Astrocyte (in vitro differentiated cells and primary cell): ENCODE measurements at places on chromosomes 6 and 20. TPM values are rescaled to one million over a fixed set of nuclear protein-coding genes. Genes with fewer than 3 reads are reported as not detected.

The BTN1A1 gene
- total RNA-seq, result not detected in 2 replicates

DNA sequence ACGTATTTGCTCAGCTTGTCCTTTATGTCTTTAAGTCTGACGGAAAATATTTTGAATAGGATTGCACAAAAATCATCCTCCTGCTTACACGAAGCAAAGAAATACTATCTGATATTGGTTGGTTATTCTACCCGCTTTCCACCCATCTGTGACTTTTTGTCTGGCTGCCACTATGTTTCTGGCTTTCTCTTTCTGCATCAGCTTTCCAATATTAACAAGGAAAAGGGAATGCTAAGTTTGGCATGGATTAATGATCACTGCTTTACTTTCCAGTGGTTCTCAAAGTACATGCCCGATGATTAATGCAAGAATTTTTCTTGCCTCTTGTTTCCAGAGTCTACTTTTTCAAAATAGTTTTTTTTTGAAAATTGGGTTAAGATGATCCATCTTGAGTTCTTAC, 57.0 kb downstream of the RNF144B start:
- DNase-seq, result peak; percentile 48

GRCh38 chr6:46539866-46540265, 48.6 kb upstream of the RCAN2 start:
- no peak for DNase-seq

The FRS3 gene
- 3.1 and 3.6 TPM in 2 replicates for total RNA-seq

DNA sequence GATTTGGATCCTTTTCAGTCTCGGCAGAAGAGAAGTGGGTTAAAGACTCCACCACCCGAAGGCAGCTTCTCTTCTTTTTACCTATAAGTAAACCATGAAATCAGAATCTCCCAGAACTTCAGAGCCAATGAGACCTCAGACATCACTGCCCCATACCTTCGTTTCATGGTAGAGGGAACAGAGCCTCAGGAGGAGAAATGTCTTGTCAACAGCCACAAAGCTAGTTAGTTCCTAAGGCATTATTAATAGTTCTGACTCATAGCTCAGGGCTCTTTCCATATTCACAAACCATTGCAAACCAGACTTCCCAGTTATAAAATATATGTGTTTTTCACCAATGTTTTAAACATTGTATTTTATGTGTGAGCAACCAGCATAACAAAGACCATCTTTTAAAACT, 118.7 kb upstream of the RIPOR2 start:
- DNase-seq, result peak; percentile 85

The PLAGL1 gene
- 18.3 and 20.3 TPM in 2 replicates for total RNA-seq

The JPH2 gene
- total RNA-seq, result 18.1 and 18.5 TPM in 2 replicates

The CDH22 gene
- total RNA-seq, result 0.17 TPM in 1 of 2 replicates, not detected in the other

- no peak for DNase-seq
Observed at GRCh38 chr20:45872626-45873025, 8.4 kb upstream of the ZSWIM1 start.

DNA sequence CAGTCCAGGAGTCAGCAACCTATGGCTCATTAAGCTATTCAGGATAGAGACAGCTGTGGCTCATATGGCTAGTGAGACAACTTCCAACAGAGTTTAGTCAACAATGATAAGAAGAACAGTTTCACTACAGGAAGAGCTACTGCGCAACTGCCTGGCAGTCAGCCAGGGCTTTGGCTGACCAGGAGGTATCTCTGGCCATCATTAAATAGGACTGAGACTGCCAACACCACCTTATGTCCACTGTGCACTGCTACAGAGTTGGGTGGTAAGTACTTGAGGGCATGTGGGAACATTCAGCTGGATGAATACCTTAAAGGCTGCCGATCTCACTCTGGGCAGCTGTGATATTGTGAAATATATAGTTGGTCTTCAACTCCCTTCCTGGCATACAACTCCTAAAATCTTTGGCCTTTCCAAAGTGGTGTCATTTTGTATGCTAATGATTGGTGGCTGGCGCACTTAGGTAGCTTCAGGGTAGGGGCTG, 52.2 kb upstream of the FAM83C start:
- DNase-seq, result peak; percentile 88

The PRRT1 gene
- 0.45 and 0.67 TPM in 2 replicates for total RNA-seq

DNA sequence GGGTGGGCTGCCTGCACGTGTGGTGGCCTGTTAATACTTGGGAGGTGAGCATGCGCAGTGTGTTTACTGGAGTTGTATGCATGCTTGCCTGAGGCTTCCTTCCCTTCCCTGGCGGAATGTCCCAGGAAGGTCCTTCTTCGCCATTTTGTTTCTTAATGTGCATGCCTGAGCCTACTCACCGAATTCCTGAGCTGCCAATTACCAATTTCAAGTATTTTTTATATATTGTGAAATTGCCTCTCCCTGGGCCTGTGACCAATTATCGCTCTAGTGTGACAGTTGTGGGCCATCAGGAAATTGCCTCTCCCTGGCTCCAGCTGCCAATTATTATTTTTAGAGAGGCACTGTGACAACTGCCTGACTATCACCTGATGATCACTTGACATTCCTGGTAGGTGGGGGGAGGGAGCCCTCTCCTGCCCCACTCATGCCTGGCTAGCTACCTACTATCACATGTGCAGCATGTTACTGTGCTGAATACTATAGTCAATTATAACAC, 70.0 kb downstream of the FAM50B start:
- DNase-seq, result no peak

DNA sequence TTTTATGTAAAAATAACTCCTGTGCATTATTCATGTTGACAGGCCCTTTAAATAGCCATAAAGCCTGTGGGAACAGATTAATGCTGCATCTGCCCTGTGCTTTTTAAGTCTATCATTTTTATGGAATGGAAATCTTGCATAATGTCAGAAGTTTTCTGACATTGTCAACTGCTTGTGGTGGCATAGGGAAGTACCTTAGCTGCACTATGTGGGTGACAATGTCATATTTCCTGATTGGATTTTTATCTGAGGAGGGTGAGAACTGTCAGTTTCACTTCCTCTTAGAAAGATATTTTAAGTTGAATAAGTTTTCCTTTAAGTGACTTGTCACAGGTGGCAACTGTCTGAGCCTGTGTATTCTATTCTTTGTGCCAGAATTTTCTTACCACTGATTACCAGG, 267.9 kb downstream of the PLCB1 start:
- no peak for DNase-seq

- DNase-seq, result no peak
Observed at GRCh38 chr20:16175322-16175961, 397.8 kb downstream of the KIF16B start.

GRCh38 chr6:112149719-112150263, 62.4 kb downstream of the FAM229B start:
- no peak for DNase-seq

The ADGRG6 gene
- total RNA-seq, result 89.2 and 98.2 TPM in 2 replicates

- no peak for DNase-seq
Observed at GRCh38 chr6:76510489-76510888, 438.0 kb upstream of the IMPG1 start.

The LY6G6F gene
- not detected in 2 replicates for total RNA-seq

The OPN5 gene
- total RNA-seq, result not detected in 2 replicates

The GGTLC1 gene
- not detected in 2 replicates for total RNA-seq

The NHLRC1 gene
- total RNA-seq, result 0.29 TPM in 1 of 2 replicates, not detected in the other

DNA sequence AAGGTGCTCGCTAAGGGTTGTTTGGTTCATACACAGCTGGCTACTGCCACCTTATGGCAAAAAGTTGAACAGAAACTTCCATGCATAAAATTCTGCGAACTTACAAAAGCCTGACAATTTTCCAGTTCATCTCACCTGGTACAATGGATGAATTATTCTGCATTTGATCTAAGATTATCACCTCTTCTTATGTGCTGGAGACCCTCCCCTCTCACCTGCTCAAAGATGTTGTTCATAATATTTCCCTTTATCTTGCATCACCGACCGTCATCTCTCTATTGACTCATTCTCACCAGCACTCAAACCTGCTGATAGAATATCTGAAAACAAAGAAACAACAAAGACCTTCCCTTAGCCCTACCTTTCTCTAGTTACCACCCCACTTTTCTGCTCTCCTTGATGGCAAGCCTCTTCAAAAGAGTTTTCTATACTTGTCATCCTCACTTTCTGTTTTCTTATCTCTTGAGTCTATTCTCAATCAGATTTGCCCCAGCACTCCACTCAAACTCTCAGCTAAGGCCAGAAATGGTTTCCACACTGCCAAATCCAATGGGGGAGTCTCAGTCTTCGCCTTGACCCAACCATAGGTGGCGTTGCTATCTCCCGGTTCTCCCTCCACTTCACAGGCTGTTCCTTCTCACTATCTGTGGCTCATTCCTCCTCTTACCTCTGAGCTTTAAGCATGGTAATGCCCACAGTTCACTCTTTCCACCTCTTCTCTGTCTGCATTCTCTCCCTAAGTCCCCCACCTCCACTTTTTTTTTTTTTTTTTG, 25.8 kb downstream of the SNRNP48 start:
- peak; percentile 23 for DNase-seq
